ENCODE measurements at places on chromosomes 13 and 19.
A peak's percentile ranks its signal among the peaks of the same experiment; 100 is the strongest.

- no peak for DNase-seq
Measured at GRCh38 chr19:810883-811489, 10.8 kb downstream of the PLPPR3 start.

DNA sequence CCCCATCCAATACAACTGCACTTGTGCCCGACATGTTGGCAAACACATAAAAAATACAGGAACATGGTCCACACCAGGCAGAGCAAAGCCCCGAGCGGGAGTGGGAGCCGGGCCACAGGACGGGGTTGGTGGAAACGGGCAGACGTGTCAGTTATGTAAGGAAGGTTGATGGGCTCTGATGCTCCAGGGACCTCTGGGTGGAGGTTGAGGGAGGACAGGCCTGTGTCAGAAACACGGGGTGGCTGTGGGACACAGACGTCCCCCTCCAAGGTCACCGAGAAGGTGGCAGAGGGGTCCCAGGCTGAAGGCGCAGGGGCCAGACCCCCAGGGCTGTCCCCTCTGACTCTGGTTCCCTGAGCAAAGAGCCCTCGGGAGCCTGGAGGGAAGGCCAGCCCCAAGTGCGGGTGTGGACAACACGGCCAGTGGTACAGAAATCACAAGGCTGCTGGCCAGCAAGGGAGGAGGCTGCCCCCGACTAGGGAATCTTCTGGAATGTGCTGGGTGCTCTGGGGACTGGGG, 31.4 kb upstream of the C13orf46 start:
- no peak for DNase-seq

DNA sequence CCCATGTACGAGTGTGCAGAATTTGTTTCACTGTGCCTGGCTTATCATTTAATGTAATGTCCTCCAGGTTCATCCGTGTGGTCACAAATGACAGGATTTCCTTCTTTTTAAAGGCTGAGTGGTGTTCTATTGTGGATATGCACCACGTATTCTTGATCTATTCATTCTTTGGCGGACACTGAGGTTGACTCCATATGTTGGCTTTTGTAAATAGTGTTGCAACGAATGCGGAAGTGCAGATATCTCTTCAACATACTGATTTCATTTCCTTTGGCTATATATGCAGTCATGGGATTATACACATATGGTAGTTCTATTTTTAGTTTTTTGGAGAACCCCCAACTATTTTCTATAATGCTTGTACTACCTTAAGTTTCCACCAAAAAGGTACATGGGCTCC, 13.0 kb downstream of the OR7A5 start:
- DNase-seq: no peak

- DNase-seq: no peak
Measured at GRCh38 chr13:62142048-62142447, 726.4 kb upstream of the PCDH20 start.

GRCh38 chr13:36907266-36907665, 12.8 kb downstream of the SMAD9 start:
- DNase-seq: no peak

DNA sequence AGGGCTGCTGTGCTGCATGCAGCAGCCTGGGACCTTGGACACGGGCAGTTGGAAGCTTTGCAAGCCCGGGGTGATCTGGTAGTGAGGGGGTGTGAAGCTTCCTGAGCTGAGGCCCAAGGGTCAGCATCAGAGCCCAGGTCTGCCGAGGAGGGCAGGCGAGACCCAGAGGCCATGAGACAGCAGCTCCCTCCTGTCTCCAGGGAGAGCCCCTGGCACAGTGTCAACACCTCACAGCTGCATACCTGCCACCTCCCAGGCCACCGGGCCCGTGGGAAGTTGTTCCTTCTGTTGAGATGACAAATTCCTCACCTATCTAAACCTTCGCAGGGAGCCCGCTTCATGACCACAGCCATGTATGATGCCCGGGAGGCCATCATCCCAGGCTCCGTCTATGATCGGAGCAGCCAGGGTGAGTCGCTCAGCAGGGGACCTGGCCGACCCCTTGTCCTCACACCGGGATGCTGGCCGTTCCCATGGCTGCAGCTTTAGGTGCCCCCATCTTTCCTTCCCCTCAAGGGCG, 32.1 kb downstream of the CERS1 start:
- no peak for DNase-seq

DNA sequence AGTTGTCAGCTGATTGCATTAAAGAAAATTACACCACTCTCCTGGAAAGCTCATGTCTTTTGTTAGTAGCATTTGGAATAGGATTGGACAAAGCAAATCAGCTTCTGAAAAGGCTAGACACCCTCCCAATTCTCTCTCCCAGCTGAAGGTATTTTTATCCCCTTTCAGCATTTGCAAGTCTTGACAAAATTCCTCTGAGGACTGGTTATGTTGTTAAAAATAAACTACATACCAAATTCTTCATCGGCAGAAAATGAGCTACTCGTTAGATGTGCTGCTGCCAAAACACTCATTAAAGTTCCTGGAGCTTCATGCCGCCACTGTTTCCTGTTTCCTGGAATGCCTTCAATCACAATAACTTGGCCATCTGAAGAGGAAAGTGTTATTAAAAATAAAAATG, 37.1 kb downstream of the UTP14C start:
- DNase-seq: no peak

GRCh38 chr13:90015565-90016507, 1331.7 kb upstream of the MIR17HG start:
- DNase-seq: no peak

- DNase-seq: no peak
Measured at GRCh38 chr13:63696055-63696454, 2280.4 kb upstream of the PCDH20 start.

GRCh38 chr19:2255982-2256685, at the start of gene JSRP1:
JSRP1 (minus strand) TSS chr19:2256417; CDS start chr19:2255314, 1,103 bp downstream.
- no peak for DNase-seq

- no peak for DNase-seq
Measured at GRCh38 chr19:41411968-41412265, 14.3 kb downstream of the BCKDHA start.

- DNase-seq: no peak
Measured at GRCh38 chr13:48258002-48258401, 25.0 kb downstream of the ITM2B start.

DNA sequence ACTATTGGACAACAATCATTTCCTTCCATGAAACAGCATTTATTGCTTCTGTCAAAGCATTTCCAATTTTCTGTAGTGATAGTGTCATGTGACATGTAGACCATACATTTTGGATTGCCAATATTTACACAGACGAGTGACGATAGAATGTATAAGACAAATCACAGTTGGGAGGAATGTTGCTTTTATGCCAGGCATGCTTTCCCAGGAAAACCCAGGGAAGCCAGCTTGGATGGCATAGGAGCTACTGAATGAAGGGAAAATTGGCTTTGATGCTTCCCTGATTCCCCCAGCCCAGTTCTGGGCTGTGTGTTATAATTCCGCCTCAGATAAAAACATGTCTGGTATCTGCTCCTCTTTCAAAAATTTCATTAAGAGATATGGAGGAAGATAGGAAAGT, 22.5 kb downstream of the SCEL start:
- DNase-seq: no peak

- no peak for DNase-seq
Measured at GRCh38 chr13:96553796-96554195, 440.5 kb downstream of the OXGR1 start.

- no peak for DNase-seq
Measured at GRCh38 chr19:47414469-47414868, 4.9 kb downstream of the MEIS3 start.

GRCh38 chr13:40961214-40961613, 57.9 kb downstream of the ELF1 start:
- DNase-seq: no peak

DNA sequence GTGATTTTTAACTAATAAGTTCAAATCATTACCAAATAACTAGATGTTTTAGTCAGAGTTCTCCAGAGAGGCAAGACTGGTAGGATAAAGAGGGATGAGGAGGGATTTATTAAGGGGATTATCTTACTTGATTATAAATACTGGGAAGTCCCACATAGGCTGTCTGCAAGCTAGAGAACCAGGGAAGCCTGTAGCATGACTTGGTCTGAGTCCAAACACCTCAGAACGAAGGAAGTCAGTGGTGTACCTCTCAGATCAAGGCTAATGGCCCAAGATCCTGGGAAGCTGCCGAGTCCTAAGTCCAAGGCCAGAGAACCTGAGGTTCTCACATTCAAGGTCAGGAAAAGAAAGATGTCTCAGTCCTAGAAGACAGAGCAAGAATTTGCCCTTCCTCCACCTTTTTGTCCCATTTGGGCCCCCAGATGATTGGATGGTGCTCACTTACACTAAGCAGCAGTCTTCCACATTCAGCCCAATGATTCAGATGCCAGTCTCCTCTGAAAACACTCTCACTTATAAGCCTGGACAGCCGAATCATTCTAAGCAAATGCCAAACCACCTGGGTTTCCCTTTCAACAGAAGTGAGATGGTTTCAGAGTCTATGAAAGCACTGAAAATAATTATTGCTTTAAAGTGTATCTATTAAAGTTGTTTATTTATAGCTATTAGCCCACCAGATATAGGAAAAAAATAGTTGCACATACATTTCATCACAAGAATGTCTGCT, 1599.2 kb downstream of the OLFM4 start:
- DNase-seq: no peak

DNA sequence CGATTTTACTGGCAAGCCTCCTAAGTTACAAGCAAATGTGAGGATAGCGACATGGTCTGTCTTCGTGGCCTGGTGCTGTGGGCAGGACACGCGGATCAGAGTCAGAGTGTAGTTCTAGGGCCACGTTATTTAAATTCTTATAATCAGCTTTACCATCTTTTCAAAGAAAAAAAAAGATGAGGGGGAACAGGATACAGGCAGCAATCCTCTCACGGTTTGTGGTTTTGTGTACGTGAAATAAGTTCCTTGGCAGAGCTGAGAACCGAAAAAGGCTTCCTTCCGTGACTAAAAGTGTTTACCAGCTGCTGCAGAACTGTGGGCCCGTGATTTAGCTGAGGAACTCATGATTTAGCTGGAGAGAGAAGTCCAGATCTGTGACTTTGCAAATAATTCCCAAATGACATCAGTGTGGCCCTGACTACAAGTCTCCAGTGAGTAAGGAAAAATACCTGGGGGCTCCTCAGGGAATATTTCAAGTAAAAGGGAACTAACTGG, 27.2 kb downstream of the RCBTB2 start:
- no peak for DNase-seq

DNA sequence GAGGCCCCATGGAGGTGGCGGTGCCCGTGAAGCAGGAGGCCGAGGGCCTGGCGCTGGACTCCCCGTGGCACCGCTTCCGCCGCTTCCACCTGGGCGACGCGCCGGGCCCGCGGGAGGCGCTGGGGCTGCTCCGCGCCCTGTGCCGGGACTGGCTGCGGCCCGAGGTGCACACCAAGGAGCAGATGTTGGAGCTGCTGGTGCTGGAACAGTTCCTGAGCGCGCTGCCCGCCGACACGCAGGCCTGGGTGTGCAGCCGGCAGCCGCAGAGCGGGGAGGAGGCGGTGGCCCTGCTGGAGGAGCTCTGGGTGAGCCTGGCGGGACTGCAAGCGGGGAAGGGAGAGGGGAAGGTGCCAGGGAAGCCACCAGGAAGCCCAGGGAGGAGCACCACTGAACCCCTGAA, 5.8 kb downstream of the ZNF444 start:
- no peak for DNase-seq

- peak; percentile 15 for DNase-seq
Measured at GRCh38 chr13:98839856-98840769, 87.6 kb upstream of the SLC15A1 start.

GRCh38 chr13:109451726-109452125, 334.7 kb downstream of the IRS2 start:
- no peak for DNase-seq

DNA sequence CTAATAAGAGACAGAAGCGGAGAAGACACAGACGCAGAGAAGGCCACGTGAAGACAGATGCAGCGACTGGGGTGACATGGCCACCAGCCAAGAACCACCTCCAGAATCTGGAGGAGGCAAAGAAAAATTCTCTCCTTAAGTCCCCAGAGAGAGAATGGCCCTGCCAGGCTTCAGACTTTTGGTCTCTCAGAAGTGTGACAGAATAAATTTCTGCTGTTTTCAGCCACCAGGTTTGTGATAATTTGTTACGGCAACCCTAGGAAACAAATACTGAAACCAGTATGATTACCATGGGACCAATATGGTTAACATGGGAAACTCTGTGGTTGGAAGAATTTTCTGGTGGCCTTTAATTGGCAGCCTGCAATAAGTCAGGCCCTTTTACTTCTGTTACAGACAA, 63.9 kb upstream of the DOCK9 start:
- DNase-seq: no peak

- no peak for DNase-seq
Measured at GRCh38 chr13:66429156-66429555, 801.0 kb downstream of the PCDH9 start.

- DNase-seq: no peak
Measured at GRCh38 chr19:53646144-53646543, 14.3 kb downstream of the DPRX start.

DNA sequence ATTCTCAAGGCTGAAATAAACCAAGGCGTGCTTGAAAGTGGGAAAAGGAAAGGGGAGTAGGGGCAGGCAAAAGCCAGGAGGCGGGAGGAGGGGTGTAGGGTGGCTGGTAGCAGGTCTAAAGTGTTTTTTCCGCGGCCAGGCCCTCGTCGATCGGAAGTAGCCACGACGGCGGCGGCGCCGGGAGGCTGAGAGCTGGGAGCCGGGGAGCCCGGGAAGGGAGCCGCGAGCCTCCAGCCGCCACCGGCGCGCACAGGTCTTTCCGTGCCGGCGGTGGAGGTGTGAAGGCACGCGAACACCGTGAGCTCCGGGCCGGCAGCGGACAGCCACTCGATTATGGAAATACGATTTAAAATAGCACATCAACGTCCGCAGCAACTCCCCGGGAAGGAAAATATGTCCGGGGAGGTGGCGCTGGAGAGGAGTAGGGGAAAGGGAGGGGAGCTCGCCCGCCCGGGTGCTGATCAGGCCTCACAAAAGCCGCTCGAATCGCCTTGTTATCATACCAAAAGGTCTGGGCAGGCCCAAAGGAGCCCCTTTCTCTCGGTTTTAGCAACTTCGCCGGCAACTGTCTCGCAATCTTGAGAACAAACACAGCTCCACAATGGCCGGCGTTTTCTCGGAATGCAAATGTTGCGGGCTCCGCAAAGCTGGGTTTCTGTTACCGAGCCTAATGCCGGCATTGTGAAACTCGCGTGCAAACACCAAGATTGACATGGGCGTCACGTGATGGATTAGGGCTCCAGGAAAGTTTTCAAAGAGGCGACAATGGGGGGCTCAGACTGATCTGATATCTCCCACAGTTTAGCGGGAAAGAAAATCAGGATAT, 2.9 kb upstream of the PCDH8 start:
- DNase-seq: no peak

GRCh38 chr19:6668691-6669090, 1.3 kb downstream of the TNFSF14 start:
- no peak for DNase-seq

DNA sequence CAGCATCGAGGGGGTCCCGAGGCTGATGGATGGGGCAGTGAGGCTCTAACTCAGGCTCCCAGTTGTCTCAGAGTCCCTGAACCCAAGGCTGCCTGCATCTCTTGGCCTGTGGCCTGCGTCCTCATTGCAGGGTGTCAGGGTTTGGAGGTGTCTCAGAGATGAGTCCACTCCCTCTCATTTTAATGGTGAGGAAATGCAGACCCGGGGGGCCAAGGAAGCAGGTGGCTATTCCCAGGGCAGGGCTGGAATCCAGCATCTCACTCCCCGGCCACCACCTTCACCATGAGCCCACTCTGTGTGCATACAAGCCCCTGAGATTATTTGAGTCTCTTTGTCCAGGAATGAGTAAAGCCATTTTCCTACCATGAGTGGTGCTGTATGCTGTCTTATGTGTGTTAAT, 21.4 kb downstream of the TEX29 start:
- no peak for DNase-seq

GRCh38 chr19:1082165-1082927, 12.8 kb downstream of the POLR2E start:
- DNase-seq: no peak

GRCh38 chr13:111950697-111951096, 116.3 kb upstream of the SOX1 start:
- no peak for DNase-seq
